Neural progenitor cell (in vitro differentiated cells): ENCODE measurements at places on chromosomes 3 and 15. TPM values are rescaled to one million over a fixed set of nuclear protein-coding genes. Genes with fewer than 3 reads are reported as not detected.

DNA sequence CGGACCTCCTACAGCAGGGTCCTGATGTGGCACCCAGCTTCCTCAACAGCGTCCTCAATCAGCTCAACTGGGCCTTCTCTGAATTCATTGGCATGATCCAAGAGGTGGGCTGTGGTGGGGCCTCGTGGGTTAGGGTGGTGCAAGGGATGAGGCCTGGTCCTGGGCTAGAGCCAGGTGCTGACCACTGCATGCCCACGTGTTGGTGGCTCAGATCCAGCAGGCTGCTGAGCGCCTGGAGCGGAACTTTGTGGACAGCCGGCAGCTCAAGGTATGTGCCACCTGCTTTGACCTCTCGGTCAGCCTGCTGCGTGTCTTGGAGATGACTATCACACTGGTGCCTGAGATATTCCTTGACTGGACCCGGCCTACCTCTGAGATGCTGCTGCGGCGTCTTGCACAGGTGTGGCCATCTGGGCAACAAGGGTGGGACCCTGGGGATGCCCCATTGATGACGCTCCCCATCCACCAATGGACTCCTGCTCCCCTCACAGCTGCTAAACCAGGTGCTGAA lies 3.8 kb downstream of the AMIGO3 start:
- no peak for DNase-seq

DNA sequence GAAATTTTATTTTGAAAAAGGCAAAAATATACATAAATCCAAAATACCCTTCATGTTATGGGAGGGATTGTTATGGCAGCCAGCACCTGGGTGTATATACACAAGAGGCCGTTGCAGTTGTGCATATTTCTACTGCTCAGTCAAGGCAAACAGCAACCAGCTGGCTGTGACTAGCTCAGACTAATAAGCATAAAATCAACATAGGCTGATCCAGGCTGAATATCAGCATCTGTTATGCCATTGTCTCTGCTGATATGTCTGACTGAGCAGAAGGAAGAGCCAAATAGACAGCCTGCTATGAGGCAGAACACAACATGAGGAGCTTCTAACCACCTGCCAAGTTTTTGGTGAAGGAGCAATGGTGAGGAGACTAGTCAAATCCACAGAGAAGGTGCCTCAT lies 457.5 kb upstream of the ALCAM start:
- DNase-seq = no peak

SYNM gene
- 0.84 and 0.97 TPM in 2 replicates for total RNA-seq

COL8A1 gene
- total RNA-seq = not detected in 2 replicates

DNA sequence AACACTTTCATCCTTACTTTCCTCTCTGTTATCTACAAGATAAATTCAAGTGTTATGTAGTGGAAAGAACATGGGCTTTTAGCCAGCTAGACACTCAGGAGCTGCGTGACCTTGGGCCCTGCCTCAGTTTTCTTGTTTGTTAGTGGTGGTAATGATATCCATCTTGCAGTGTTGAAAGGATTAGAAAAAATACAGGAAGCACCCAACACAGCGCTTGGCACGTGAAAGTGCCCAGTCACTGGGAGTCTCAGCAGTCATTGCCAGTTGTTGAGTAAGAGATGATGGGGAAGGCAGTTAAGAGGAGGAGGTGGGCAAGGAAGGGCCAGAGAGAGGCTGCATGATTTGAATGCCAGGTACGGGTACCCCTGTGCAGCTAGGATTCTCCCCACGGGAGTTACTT lies 5.3 kb downstream of the PDIA5 start:
- no peak for DNase-seq

AQR gene
- 38.4 and 54.3 TPM in 2 replicates for total RNA-seq

DNA sequence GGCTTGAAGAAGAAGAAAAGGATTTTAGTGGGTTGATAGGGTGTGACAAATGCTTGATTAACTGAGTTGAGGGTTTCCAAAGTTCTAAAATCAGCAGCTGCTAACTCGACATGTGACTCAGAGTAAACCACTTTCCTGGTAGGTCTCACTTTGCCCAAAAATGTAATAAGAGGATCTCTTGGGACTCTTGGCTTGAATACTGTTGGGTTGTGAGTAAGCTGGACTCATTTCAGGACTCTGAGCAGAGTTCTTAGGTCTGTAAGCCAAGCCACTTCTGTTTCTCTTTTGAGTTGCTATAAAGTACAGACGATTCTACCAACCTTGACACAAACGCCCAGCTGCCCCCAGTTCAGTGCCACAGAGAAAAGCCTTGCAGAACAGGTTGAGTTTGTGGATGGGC lies 241.1 kb downstream of the ZNF621 start:
- no peak for DNase-seq

BOC gene
- total RNA-seq = 35.2 and 57.3 TPM in 2 replicates

GRCh38 chr3:23601091-23601822 lies 204.5 kb upstream of the UBE2E1 start:
- DNase-seq = no peak

DNA sequence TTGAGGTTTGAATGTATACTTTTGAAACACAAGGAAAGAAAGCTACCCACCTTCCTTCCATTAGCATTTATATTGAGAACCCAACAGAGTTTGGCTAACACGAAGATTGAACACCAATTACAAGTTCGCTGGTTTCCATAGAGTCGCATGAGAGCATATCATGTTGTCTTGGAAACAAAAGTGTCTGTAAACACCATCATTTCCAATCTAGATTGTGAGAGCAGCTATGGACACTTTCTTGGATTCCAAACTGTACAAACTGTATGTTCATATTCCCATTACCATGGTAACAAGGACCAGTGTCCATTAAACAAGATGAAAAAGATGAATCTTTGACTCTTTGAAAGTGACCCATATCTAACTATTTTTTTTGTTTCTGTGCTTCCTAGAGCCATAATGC lies 529.9 kb upstream of the ROBO1 start:
- DNase-seq = no peak

- DNase-seq = no peak
Observed at GRCh38 chr3:58256511-58256910, 18.9 kb downstream of the ABHD6 start.

CLRN1 gene
- total RNA-seq = not detected in 2 replicates

PHC3 gene
- 27.3 and 28.4 TPM in 2 replicates for total RNA-seq

DNA sequence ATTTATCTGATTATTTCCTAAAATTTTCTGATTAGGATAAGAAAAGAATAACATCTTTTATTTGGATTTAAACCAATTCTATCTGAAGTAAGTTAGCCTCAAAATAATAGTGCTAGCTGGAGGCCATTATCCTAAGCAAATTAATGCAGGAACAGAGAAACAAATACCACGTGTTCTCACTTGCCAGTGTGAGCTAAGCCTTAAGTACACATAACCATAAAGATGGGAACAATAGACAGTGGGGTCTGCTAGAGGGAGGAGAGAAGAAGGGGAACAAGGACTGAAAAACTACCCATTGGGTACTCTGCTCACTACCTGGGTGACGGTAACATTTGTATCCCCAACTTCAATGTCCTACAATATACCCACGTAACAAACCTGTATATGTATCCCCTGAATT lies 31.3 kb upstream of the LYSMD4 start:
- DNase-seq = no peak

GRCh38 chr3:15291589-15292541 lies 40.5 kb downstream of the SH3BP5 start:
- DNase-seq = no peak

DNA sequence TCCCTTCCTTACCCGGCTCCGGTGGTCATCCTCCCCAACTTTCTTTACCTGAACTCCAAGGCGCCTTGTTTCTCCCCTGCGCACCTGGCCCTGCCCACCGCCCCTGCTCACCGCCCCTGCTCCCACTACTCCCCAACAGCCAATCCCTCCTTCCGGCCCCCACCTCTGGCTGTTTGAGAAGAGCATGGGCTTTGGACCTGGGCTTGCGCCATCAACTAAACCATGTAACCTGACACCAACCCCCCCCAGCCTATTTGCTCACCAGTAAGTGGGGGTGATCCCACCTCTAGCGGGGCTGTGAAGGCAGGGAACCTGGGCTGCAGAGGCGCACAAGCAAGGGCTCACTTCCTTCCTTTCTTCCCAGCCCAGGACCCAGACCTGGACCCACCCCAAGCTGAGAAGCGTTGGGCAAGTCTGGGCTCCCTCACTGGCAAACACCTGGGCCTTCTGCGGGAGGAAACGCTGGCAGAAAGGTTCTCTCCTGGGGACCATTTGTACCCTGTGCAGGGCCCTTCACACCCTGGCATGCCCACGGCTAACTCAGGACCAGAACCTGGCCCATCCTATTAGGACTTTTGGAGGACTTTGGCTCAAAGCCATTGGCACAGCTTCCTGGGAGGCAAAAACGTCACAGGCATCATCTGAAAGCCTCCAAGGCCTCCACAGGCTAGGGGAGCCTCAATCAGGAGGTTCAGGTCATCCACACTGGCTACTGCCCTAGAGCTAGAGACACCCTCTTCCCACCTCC lies at the start of gene PLXNB1:
Gene PLXNB1 (minus strand): TSS at position 127 of the 748 bp plus-strand sequence. CDS start 5,475 bp downstream, outside the sequence.
- DNase-seq = peak; percentile 88

GRCh38 chr3:68972358-68972979 lies 40.1 kb upstream of the TAFA4 start:
- peak; percentile 92 for DNase-seq

IGDCC3 gene
- 15.8 and 29.4 TPM in 2 replicates for total RNA-seq

GRCh38 chr15:76932135-76932966 lies 802 bp downstream of the RCN2 start:
- peak; percentile 42 for DNase-seq

GRCh38 chr15:71677352-71677751 lies 133.0 kb upstream of the NR2E3 start:
- DNase-seq = no peak

DNA sequence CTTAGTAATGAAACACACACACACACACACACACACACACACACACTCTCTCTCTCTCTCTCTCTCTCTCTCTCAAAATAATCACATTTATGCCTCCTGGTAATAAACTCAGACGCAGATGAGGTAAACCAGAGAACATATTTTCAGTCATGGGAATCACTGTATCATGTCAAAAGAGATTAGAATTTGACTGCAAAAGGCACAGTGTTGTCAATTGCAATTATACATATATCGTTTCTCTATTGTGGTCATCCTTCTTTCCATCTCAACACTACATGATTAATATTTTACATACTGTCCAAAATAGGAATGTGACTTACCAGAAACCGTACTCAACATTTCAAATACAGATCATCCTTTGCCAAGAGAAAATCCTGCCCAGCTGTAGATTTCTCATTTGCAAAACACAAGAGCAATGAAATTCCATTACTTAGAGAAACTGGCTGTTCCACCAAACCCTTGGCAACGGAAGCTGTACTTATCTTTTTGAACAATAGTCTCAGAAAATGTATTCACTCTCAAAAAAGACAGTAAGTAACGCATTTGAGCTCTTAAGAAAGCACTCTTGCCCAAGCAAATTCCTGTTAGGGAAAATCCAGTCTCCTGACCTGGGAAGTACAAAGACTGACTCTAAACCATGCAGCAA lies 24.3 kb downstream of the PDZRN3 start:
- peak; percentile 7 for DNase-seq

DNA sequence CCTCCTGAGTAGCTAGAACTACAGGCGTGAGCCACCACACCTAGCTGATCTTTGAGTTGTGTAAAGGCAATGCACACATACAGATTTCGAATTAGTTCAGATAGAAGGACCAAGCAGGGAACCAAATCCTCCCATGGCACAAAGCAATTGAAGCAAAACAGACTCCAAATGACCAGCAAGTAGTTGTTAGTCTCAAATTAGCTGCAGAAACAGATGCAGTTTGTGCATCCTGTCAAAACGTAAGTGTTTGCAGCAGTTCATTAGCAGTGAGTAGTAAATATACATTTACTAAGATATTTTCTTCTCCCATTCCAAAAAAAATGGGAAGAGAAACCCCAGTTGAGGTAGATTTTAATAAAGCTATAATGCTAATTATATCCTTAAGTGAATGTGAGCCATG lies 15.8 kb upstream of the FAM174B start:
- DNase-seq = no peak

DNA sequence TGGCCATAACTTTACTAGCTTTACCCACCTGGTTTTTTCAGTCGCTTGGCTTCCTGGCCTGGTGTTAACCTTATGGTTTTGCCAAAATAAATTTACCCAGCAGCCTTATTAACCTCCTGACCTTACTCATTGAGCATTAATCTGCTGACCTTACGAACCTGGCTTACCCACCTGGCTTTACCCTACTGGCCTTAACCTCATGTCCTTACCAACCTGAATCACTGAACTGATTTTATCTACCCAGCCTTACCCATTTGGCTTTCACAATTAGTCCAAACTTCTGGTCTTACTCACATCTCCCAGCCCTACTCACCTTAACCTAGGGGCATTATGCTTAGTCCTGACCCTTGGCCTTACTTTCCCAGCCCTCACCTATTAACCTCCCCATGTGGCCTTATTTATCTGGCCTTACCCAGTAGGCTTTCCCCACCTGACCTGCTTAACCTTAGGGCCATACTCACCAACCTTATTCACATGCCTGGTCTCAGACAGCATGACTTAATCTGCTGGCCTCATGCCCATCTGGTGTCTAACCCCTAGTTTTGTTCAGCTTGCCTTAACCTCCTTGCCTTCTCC lies 93.4 kb downstream of the IL12A start:
- DNase-seq = no peak

DNA sequence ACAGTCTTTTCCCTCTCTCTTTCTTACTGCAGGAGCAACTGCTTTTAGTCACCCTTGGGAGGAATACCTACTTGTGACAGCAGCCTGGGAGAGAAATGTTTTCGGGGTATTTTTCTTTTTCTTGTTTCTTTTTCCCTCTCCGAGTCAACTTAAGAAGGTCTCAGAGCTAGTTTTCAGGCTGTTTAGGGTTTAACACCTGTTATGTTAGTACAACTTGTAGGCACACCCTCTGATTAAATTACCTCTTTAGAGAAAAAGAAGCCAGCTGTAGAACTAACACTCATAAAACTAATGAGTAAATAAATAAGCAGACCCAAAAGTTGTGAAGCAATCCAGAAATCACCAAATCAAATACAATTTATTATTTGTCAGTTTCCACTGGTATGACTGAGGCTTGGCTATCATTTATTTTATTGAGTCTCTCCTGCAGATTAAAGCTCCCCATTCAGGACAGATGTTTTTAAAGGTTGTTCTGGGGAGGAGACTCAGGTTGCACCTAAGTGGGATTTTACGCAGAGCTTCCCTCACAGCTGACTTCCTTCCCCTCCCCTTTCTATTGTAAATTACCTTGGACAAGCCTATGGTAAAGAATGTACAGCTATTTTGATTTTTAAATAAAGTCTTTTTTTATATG lies 112.5 kb downstream of the FOXB1 start:
- DNase-seq = peak; percentile 25

- no peak for DNase-seq
Observed at GRCh38 chr3:173663696-173664111, 266.2 kb downstream of the NLGN1 start.

DNA sequence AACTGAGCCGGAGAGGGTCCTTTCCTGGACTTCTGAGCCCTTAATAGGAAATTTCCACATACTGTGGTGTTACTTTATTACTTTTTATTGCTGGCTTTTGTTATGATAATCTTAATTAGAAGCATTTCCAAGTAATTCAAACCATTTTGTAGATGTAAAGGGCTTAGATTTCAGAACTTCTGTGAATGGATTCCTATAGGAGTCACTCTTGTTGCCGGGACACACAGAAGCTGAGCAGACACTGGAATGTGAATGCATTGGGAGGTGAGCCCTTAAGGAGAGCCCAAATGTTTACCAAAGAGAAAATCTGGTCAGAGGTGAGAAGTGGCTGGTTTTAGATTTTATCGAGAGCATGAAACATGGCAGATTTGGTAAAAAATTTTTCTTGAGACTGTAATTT lies 87.4 kb downstream of the FNDC3B start:
- DNase-seq = peak; percentile 43

GOLGA8H gene
- 0.06 and 0.24 TPM in 2 replicates for total RNA-seq
